ENCODE measurements at places on chromosomes 7 and 10.

GRCh38 chr7:409339-410281 lies 110.0 kb downstream of the PDGFA start:
- DNase-seq: no peak

DNA sequence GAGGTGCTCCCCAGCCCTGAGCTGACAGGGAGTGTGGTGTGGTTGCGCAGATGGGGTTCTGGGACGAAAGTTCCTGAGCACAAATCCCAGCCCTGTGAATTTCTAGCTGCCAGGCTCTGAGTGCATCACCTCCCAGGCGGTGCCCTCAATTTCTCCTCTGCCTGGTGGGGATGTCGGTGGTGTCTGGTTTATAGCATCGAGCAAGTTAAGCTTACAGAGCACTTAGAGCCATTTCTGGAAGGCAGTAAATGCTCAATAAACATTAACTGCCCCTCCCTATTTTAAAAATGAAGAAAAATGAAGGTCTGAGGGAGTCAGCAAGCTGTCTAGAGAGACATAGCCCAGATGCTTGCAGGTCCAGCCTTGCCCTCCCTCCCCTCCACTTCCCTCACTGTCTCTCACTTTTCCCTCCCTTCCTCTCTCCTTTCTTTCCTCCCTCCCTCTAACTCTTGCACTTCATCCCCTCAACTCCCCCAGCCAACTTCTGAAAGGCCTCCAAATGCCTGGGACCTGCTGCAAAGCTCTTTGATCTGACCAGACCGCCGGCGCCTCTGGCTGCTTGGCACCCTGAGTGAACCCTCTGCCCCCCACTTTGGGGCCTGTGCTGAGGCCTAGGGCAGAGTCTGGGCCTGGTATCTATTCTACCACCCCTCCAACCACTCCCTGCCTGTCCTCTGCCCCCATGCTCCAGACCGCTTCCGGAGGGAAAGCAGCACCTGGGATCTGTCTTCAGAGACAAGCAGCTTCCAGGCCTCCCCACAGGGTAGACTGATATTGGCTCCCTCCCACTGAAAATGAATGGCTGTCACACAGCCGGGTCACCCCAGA lies 438.3 kb downstream of the RPS24 start:
- DNase-seq: no peak

GRCh38 chr7:75559355-75559975 lies 67.3 kb downstream of the SPDYE5 start:
- DNase-seq: peak; percentile 59

DNA sequence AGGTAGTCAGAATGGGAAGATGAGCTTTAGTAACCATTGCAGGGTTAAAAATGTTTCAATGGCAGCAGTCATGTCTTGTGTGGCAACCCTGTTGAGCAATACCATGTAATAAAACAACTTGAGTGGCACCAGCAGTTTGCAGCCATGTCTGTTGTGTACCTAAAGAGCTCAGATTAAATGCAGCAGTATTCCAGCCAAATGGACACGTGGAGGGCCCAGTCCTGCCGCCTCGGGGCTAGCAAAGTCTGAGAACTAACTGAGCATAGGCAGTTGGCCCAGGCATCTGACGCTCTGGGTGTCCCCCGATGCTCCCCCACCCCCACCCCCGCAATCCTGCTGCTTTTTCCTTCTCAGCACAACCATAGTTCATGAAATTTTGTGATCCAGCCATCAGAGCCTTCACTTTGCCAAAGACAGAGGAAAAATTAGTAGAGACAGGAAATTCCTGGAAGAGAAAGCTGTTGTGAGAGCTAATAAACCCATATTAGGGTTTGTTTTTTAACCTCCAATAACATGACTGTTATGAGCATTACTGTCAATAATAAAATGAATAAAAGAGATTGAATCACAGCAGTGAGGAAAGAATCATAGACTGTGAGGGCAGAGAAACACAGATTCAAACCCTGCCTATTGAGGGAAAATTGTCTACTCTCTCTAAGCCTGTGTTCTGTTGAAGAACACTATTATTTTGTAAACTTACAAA lies 220.6 kb upstream of the RHOBTB1 start:
- DNase-seq: no peak

GRCh38 chr7:105875505-105875904 lies 894 bp downstream of the ATXN7L1 start:
- no peak for DNase-seq

DNA sequence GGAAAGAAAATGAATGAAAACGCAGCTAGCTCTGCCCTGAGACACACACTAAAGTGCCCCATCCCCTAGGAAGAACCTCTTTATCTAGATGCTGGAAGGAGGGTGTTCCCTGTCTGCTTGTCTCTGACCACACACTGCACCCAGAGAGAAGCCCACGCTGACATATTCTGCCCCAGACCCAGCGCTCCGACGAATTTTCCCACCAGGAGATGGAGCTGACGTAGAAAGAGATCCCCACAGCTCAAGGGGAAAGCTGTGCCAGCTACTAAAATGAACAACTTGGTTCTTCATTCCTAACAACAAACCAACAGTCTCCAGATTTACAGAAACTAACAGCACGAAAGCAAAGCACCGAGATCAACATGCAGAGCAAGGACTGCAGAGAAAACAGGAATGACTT lies 73.3 kb downstream of the KIAA1549 start:
- DNase-seq: no peak

DNA sequence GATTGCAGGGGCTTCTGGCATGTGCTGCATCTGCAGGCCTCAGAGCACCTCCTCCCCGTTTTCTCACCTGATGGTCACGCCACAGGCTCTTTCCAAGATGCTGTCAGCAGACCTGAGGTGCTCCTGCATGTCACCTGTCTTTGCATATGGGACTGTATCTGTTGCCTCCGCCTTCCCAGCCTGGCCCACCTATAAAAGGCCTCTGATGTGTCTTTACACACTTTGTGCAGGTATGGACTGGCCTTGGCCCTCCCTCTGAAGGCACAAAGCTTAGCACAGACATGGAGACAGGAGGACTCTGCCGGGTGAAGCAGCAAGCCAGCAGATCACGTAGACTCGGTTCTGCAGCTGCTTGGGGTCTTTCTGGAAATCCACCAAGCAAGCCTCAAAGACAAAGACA lies 220.9 kb upstream of the PPP2R2D start:
- no peak for DNase-seq

GRCh38 chr10:102546606-102547320 lies 43.0 kb downstream of the SUFU start:
- no peak for DNase-seq

GRCh38 chr7:7351832-7352231 lies 169.5 kb downstream of the C1GALT1 start:
- no peak for DNase-seq

GRCh38 chr10:75681334-75681733 lies 249.9 kb downstream of the LRMDA start:
- no peak for DNase-seq

- no peak for DNase-seq
Observed at GRCh38 chr10:14415676-14416307, 85.1 kb upstream of the FRMD4A start.

DNA sequence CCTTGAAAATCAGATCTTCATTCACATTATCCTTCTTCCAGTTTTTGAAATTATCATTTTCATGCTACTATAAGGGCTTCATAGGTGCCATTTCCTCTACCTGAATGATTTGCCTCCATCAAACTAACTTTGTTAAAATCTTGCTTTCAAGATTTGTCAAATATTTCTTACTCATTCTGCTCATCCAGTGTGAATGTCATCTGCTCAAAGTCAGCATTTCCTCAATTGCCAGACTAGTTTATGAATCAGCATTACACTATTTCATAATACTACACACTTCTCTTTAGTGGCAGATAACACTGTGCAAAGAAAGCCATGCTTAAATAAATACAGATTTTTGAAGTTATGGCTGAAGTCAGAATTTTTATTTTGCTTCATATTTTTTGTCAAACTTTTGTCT lies 21.3 kb upstream of the LIPF start:
- DNase-seq: no peak

DNA sequence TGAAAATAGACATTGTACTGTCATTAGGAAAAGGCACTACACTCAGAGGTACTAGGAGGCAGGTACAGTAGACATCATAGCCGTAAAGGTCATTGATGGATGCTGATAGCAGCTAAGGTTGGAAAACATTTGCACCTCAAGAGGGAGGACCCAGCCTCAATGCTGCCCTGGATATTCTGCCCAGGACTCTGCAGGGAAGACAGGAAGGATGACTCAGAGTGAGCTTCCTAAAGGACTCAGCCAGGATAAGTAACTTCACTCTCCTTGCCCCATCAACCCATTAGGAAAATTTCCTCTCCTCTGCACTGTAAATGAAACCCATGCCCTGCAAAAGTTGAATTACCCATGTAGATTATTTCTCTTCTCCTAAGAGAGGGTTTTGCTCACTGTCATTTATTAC lies 617.9 kb upstream of the MKI67 start:
- no peak for DNase-seq

All from non-pigmented ciliary epithelial cell (primary cell).